Muscle of leg (tissue), 16 donors: ENCODE measurements at places on chromosomes 1 and 21.
A peak's percentile ranks its signal among the peaks of the same experiment; 100 is the strongest.

DNA sequence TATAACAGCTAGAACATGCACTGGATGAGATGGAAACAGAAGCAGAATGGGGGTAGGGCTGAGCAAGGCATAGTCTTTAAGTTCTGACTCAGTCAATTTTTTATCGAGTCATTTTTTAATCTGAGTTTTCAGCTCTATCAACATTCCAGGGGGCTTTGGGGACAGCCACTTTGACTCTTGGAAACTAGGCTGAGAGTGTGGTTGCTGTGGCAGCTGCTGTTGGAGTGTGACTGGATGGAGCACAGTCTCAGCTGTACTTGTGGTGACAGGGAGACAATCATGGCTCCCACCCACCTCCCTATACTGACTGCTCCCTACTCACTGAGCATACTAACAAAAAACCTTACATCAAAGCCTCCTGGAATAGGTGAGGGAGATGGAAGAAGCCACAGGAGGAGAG lies 25.0 kb downstream of the GJA5 start:
- DNase-seq, result no peak

DNA sequence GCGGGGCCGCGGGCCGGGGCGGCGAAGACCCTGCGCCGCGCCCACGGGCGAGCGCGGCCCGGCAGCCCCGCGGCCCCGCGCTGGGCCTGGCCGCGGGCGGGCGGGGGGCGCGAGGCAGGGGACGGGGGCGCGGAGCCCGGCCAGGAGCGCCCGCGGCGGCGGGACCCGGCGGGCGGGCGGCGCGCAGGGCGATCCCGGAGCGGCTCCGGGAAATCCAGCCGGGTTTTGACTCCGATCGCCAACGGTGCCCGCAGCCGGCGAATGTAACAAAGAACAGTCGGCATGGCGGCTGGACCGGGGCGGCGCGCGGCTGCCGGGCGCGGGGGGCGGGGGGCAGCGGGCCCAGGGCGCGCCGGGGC lies 334 bp downstream of the PRDM15 start:
- peak; percentile 95 for DNase-seq

- DNase-seq, result peak; percentile 4
Measured at GRCh38 chr1:97943354-97943753, 22.5 kb upstream of the DPYD start.

- peak; percentile 94 for DNase-seq
Measured at GRCh38 chr21:16047904-16048303, 318.1 kb downstream of the USP25 start.

DNA sequence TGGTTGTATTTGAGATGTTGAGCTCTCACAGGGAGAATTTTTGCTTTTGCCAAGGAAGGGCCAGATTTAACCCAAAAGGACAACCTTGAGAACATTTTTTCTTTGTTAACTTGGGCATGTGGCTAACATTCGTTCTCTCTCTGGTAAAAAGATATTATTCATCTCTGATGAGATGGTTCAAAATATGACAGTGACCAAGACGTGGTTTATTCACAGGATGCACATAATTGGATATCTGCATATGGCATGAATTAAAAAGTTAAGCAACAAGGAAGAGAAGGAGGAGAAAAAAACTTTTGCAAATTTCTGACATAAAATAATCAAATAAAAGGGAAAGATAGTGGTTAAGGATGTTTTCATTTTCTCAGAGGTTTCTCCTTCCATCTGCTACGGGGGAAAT lies 43.1 kb upstream of the BCL10 start:
- no peak for DNase-seq

DNA sequence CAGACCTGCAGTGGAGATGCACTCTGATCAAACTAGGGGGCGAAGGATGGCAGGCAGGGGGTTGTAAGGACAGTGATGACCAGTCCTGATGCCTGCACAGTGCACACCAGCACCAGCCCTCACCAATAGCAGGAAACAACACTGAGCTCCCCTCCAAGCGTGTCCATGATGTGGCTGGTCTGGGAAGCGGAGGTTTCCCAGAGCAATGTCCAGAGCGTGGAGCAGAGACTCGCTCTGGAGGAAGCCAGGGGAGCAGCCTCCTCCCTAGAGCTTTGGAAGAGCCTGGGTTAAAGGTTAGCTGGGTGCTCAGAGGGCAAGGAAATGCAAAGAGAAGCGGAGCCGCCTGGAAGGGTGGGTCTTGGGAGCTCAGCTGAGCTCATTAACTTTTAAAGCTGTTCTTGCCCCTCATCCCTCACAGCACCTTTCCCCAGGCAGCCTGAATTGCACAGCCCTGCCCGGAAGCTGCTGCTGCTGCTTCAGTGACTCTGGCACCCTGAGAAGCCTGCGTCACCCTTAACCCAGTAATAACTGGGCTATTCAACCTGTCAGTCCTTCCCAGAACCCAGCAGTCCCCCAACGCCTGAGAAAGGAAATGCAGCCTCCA lies 162.2 kb upstream of the RAB4A start:
- no peak for DNase-seq

GRCh38 chr1:222243902-222244301 lies 304.0 kb downstream of the HHIPL2 start:
- DNase-seq, result no peak

GRCh38 chr1:235027862-235028250 lies 100.8 kb downstream of the TOMM20 start:
- DNase-seq, result no peak

DNA sequence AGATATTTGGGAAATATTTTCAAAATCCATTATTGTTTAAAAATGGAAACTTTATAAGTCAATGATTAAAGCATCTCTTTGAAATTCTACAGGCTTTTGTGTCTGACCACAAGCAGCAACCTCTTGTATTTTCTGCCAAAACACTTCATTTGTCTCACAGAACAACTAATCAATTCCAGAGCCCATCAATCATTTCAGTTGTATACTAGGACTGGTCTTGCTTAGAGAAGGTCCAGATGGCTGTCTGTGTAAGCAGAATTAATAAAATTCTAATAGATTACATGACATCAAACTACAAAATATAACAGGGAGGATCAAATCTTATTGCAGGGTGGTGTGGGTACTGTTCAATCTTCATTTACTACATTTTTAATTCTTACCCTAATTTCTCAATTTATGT lies 76.4 kb downstream of the ACBD6 start:
- DNase-seq, result peak; percentile 22

- DNase-seq, result no peak
Measured at GRCh38 chr1:200982071-200982945, 41.2 kb downstream of the KIF21B start.

- DNase-seq, result no peak
Measured at GRCh38 chr1:184425449-184426277, 38.8 kb downstream of the C1orf21 start.

DNA sequence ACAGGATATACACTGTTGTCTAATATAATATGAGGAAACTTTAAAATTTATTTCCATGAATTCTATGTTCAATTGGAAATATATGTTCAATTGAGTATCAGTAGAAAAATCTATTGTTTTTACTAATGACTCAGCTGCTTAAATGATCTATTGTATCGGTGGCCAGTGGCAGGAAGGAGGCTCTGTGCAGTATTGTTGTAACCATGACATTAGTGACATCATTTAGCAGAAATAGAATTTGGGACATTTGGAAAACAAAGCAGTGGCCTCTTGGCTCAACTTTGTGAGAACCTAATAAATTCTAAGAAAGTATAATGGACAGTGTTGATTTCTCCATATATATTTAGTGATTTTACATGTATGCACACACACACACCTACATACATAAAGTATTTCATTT lies 257.4 kb downstream of the PDE4B start:
- DNase-seq, result no peak

- DNase-seq, result no peak
Measured at GRCh38 chr1:201999625-202000238, 10.7 kb upstream of the ELF3 start.

DNA sequence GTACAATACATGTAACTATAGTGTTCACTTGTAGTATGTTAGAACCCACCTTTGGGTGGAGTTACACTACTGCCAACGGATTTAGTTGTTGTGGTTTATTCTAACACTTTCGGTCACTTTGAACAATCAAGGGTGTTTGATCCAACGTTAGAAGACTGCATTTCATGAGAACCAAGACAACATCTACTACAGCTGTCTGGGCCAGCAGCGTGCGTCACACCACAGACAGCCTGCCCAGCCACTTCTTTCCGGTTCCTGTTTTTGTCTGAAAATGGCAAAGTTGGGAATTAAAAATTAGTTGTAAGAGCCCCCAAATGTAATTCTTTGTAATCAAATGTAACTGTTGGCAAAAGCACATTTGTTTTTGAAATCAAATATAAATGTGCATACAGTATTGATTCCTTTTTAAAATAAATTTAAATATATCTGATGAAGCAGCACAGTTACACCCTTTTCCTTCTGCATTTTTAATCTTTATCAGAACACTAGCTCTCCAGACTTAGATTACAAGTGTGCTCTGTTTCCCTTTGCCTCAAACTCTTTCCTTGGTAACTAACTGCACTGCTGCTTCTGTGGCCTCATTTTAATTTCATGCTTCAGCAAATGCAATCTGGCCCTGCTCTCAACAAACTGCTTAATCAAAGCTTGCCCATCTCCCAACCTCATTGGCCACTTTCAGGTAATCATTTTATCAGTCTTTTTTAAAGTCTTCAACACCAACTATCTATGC lies 86.6 kb upstream of the DPH5 start:
- DNase-seq, result peak; percentile 52

DNA sequence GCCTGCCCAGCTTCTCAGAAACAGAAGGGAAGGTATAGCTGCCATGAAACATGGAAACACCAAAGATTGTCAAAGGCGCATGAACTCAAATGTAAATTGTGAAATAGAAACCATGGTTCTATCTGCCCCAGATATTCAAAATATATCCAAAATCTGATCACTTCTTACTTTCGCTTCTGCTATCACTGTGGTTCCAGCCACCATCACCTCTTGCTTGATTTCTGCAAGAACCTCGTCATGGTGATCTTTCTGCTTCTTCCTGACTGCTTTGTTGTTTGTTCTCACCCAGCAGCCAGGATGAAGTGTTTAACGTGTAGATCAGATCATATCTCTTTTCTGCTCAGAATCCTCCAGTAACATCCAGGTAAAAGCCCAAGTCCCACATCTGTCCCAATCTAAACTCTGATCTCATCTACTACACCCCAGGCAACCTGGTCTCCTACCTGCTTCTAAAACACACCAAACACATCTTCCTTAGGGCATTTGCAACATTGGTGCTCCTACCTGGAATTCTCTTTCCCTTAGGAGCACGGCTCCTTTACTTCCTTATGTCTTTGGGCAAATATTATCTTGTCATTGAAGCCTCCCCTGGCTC lies 10.5 kb upstream of the LMO4 start:
- no peak for DNase-seq
